ENCODE measurements at places on chromosomes 11 and 22. TPM values are rescaled to one million over a fixed set of nuclear protein-coding genes. Genes with fewer than 3 reads are reported as not detected.

DNA sequence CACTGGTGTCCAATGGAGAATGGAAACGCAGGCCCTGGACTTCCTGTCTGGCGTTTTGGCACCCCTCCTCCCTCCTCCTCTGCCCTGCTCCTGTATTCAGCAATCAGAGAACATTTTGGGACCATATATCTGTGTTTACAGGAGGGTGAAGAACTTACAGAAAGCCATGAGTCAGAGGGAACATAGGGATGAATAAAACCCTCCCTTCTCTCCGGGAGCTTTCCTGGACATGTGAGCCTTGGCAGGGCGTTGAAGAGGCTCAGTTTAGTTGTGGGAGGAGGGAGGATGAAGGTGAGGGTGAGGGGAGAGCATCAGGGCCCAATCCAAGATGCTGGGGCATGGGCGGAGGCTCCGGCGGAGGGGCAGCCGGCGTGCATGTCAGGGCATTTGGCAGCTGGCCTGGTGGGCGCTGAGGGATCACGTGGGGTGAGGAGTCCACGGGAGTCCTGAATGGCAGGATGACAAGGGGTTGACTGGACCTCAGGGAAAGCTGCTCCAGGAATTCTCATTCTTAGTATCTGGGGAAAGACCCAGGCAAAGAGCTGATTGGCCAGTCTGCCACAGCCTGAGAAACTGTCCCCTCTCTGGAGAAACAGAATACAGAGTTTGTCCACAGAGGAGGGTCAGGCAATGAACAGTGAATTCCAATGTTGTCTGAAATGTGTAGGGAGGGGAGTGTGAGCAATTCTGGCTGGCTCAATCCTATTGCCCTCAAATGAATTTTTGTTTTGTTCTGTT, 28.9 kb downstream of the MICAL2 start:
- DNase-seq = no peak

GRCh38 chr11:117815262-117815803, 9.2 kb downstream of the FXYD2 start:
- no peak for DNase-seq

GRCh38 chr11:45021692-45022141, 71.0 kb upstream of the TP53I11 start:
- DNase-seq = peak; percentile 39

BDNF gene
- total RNA-seq = 3.1 TPM

DNA sequence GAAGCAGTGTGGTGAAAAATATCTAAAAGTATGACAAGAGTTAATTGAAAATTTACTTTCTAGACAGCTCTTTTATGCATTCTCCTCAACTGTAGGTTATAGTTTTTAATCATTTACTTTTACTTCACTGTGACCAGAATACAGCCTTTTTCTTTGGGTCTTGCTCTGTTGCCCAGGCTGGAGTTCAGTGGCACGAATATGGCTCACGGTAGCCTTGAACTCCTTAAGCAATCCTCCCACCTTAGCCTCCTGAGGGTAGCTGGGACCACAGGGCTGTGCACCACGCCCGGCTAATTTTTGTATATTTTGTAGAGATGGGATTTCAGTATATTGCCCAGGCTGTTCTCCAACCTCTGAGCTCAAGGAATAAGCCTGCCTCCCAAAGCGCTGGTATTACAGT, 5.3 kb downstream of the SC5D start:
- no peak for DNase-seq

GRCh38 chr11:109304159-109304558, 117.8 kb upstream of the C11orf87 start:
- no peak for DNase-seq

CSNK2A3 gene
- 2.0 TPM for total RNA-seq

DNA sequence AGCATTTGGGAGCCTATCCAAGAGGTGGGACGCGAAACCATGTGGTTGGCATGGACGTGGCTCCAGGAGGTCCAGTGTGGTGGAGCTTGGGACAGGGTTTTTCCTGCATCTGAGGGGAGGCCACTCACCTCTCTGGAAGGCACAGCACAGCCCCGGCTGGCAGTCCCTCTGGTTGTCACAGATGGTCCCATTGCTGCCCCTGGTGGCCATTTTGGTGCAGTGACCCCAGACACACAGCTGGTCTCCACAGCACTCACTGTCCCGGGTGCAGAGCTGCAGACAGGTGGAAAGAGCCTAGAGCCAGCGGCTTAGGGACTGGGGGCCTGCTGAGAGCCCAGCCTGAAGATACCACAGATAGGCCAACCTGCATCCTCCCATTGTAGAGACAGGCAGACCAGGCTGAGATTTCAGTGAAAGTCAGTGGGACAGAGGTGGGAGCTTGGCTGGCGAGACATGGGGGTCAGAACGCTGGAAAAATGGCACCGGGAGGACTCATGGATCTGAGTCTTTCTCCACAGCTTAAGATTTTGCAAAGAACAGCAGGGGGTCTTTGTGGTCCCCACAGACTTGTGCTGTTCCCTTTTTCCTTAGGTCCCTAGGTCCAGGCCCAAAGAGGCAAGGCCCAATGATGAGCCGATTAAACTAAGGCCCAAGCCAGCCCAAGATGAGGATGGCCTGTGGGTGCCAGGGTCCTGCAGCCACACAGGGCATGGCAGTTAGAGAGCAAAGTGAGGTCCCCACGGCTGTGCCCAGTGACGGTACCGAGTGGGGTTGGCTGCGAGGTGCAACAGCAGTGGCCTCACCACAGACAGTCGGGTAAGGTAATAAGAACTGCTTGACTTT, 41.4 kb downstream of the DKK3 start:
- peak; percentile 65 for DNase-seq

GRCh38 chr11:126329644-126330211, 25.8 kb upstream of the ST3GAL4 start:
- no peak for DNase-seq

EIF1AD gene
- 53.3 TPM for total RNA-seq

TP53AIP1 gene
- not detected for total RNA-seq

DNA sequence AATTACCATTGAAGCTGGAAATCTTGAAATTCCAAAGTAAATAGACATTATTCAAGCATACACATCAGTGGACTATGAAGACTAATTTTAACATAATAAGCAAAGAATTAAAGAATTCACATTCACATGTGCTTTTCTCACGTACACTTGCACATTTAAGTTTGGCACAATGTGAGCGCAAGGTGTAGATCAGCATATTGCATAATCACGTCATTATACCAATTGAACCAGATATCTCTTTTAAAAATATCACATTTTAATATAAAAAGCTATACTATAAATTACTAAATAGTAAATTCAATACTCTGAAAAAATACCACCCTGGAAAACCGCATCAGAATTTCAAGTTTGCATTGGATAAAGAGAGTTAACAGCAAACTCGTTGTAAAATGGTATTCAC, 60.7 kb downstream of the SESN3 start:
- DNase-seq = no peak

DNA sequence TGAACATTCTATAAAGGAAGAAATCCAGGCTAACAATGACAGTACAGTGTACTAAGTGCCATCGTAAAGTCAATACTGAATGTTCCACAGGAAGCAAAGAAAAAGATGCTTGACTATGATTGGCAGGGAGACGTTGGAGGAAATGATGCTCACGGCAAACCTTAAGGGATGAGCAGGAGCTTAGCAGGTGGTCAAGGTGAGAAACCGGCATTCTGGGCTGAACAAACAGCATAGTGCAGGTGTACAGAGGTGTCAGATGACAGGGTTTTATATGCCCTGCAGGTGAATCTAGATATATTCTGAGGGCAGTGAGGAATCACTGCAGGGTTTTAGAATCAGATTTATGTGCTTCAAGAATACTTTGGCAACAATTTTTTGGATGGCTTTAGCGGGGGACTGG, 85.3 kb upstream of the HEPHL1 start:
- no peak for DNase-seq

DNA sequence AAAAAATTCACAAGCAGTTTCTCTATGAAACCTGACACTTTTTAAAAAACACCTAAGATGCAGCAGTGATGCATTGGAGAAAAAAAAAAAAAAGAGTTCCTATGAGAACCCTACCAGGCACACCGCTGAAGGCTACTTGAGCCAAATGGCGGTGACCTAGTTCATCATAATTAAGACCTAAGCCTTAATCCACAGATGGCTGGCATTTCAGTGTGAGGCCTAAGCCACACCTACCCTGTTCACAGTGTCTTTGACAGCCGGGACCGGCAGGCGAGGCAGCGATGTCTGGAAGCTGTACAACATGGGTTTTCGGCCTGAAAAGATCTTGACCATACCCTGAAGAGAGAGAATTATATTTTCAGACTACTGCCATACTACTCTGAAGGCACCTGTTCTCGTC, 38.0 kb downstream of the CPT1A start:
- DNase-seq = no peak

GRCh38 chr22:27598792-27599191, 202.8 kb downstream of the MN1 start:
- no peak for DNase-seq

GRCh38 chr11:126627421-126627820, 271.9 kb downstream of the ST3GAL4 start:
- no peak for DNase-seq

DNA sequence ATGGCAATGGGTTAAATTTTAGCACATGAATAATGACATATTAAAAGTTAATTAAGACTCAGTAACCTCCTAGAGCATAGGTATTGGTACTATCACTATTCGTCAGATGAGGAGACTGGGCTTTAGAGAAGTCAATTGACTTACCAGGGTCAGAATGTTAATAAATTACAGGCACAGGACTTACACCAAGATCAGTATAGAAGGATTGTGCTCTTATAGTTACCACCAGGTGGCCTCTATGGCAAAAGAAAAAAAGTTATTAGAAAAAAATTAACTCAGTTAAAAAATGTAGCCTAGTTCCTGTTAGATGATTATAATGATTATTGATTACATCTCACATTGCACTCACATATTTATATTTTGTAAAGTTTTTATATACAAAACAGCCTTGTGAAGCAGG, 1163.7 kb downstream of the FAM181B start:
- no peak for DNase-seq

CCDC15 gene
- 16.0 TPM for total RNA-seq

DNA sequence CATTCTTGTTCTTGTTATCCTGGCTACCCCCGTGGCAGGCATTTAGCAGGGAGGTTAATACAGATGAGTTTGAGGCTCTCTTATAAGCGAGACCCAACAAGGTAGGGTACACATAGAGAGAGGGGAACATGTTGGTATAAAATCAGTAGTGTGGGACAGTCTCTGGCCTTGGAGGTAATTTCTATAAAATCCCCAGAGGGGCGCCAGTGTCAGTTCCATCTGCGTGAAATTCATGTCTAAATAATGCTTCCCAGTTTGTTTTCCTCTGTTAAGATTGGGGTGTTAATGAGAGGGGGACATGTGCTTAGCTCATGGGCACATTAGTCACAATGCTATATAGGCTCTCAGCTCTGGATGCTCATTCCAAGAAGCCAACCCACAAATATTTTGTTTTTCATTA, 150.7 kb downstream of the MYO18B start:
- DNase-seq = no peak

SPCS2 gene
- total RNA-seq = 23.9 TPM

- DNase-seq = no peak
These were observed 96.1 kb downstream of the SHANK2 start for GRCh38 chr11:71156301-71156700.

GNAZ gene
- 6.1 TPM for total RNA-seq

- no peak for DNase-seq
These were observed 61.7 kb downstream of the BRD1 start for GRCh38 chr22:49765951-49766350.

DNA sequence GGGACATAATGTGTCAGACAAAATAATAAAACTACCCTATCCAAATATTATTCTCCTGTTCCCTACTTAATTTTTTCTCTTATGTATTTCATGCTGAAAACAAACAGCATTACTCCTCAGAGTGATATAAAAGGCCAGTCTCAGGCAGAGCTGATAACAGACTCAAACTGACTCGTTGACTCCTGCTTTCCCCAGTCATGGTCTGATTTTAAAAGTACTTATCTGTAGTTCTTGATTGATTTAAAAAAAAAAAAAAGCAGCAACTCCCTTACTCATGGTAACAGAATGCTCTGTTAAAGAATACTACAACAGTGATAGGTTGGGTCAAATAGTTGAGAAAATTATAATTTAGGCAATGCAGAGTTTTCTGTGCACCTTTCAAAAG, 90.3 kb upstream of the BARX2 start:
- no peak for DNase-seq

DNA sequence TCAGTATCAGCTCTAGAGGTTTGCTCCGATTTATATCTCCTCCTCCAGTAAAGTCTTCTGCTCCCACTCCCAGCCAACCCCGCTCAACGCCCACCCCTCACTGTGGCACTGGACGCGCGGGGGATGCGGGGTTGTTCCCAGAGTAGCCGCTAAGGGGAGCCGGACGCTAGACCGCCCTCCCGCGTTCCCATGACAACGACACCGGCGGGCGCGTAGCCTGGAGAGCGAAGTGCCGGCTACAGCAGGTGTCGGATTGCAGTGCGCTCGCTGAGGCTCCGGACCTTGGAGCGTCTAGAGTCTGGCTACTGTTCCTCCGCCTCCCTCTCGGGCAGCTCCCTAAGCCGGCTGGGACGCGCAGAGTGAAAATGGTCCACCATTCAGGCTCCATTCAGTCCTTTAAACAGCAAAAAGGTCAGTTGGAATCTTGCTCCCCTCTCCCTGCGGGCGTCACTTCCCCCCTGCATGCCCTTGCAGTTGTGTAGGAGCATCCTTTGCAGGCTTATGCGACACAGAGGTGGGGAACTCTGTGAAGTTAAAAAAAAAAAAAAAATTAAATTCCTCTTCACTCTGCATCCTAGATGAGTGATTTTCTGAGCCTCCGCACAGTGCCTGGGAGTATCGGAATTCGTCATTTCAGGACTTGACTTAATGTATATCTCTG, at the start of gene ANO3:
Gene ANO3 (plus strand): TSS at position 220 of the 661 bp plus-strand sequence. CDS start 146 bp downstream, at position 366.
- peak; percentile 35 for DNase-seq

DNA sequence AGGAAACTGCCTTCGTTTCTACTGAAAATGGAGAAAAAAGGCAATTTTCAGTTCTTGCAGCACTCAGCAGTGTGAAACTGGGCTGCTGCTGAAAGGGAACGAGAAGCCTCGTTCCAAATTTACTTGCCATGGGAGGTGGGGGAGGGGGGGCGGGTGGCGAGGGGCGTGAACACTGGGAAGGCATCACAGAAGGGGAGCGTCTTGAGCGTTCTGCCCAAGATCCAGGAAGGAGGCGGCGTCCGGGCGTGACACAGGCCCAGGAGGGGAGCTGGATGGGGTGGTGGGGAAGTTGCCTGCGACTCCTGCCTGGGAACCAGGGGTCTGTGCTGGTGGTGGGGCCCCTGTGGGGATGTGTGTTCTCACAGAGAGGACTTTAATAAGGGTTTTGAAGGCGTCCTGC, 213.5 kb downstream of the CTTN start:
- DNase-seq = no peak

SMTNL1 gene
- not detected for total RNA-seq

- no peak for DNase-seq
These were observed 140.1 kb downstream of the ST3GAL4 start for GRCh38 chr11:126495281-126496220.

GRCh38 chr11:45754261-45754709, 50.7 kb upstream of the SLC35C1 start:
- DNase-seq = no peak

CCDC73 gene
- not detected for total RNA-seq

GRCh38 chr11:70338594-70338993, 59.7 kb upstream of the CTTN start:
- no peak for DNase-seq

- no peak for DNase-seq
These were observed 1.9 kb upstream of the ARHGEF12 start for GRCh38 chr11:120334332-120334731.
